ENCODE measurements at places on chromosomes 16 and 17.

DNA sequence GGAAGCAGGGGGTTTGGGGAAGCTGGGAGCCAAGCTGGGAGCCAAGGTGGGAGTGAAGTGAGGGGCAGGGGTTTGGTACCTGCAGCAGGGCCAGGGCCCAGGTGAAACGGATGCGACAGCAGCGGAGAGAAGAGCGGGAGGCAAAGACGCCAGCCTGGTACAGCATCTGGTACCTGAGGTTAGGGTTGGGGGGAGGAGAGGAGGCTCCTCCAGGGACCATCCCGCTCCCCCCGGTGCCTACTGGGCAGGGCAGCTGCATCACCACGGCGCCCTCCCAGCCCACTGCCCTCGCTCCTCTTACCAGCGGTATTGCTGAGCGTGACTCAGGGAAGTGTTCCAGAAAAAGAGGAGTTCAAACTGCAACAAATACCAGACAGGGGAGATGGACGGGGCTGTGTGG, 9.8 kb downstream of the CLN3 start:
- DNase-seq = no peak

GRCh38 chr17:35773679-35774425, 13.2 kb downstream of the C17orf50 start:
- no peak for DNase-seq

DNA sequence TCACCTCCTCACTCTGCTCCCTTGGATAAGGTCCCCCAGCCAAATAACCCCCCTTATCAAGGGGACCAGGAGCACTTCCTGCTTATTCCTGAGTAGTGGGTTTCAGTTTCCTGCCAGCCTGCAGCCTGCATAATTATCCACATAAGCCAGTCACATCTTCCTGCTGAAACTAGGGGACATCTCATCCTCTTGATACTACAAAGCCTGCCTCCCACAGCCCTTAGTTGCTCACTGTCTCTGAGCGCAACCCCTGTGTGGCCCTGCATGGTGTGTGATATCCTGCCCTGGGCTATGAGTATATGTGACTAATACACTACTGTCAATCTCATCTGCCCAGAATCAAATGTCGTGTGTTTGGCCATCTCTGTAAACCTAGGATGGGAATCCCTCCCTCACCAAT, 8.0 kb upstream of the XYLT2 start:
- no peak for DNase-seq

DNA sequence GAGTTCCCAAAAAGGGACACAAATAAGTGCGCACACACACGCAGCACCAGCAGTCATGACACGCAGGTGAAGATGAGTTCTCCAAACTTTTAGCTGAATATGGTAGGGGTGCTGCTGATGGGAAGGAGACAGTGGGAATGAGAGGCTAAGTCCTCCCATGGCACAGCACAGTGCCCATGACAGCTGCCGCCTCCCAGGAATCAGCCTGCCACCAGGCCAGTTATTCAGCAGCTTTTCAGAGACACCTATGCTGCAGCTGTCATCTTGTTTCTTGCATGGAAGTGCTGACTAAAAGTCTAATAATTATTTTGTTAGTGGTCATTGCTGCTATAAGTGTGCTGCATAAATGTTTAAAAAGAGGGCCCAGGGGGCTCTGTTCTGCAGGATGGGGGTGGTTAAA, 12.2 kb downstream of the WFIKKN2 start:
- DNase-seq = no peak

DNA sequence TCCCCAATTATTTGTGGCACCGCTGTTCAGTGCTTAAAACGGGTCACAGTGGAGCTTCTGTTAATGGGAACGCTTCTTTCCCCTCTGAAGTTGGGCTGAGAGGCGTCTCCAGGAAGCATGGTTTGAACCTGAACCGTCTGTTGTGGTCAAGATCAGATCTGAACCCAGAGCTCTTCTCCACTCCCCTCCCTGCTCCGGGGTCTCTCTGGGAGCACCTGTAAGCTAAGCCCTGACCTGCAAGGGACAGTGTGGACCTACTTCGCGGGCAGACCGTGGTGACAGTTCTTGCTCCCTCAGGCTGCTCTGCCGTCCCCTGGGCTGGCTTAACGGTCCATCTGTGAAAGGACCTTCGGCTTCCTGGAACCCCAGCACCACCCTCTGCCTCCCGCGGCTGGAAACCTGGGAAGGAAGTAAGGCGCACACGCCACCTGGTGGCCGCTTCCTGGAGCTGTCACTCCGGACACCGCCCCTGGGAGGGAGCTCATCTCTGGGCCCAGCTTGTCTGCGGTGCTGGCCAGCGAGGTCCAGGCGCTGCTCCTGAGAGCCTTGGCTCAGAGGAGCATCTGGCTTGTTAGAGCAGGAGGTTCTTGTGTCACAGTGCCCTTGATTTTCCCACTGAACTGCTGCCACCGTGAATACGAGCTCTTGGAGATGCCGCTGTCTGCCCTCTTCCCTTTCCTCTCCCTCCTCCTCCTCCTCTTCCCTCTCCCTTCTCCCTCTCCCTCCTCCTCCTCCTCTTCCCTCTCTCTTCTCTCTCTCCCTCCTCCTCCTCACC, 518.5 kb upstream of the EEF2KMT start:
- peak; percentile 6 for DNase-seq

DNA sequence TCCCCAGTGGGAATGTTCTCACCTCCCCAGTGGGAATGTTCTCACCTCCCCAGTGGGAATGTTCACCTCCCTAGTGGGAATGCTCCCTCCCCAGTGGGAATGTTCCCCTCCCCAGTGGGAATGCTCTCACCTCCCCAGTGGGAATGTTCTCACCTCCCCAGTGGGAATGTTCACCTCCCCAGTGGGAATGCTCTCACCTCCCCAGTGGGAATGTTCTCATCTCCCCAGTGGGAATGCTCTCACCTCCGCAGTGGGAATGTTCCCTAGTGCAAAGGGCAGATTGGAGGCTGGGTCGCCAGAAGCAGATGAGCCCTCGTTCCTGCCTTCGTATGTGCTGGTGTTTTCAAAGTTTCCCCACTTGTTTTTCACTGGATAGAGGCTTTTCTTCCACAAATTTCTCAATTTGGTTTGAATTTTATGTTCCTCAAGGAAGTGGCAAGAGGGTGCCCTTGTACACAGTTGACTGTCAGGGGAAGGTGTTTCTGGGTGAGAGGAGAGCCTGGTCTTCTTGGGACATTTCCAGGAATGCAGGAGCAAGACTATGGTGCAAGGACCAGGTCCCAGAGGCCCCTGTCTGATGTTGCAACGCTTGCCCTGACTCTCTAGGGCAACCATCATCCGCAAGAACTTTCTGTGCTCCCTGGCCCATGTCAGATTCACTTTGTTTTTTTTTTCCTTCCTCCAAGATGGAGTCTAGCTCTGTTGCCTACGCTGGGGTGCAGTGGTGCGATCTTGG, 34.0 kb downstream of the TRARG1 start:
- no peak for DNase-seq

GRCh38 chr16:87288753-87289362, 28.3 kb downstream of the C16orf95 start:
- DNase-seq = no peak

DNA sequence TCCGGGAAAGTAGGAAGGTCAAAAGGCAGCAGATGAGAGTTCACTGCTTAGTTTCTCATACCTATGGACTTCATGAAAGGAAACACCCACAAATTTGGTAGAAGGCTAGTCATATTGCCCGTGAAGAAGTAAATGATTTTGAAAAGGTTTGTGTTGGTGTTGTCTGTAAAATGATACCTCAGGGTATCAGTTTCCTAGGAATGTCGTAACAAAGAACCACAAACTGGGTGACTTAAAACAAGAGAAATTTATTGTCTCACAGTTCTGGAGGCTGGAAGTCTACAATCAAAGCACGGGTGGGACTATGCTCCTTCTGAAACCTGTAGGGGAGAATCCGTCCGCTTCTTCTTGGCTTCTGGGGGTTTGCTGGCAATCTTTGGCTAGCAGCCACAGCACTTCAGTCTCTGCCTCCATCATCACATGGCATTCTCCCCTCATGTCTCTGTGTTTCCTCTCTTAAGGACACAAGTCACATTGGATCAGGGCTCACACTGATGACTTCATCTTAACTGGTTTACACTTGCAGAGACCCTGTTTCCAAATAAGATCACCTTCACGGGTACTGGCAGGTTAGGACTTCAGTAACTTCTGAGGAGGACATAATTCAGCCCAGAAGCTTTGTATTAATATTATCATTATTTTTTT, 2.0 kb upstream of the NAE1 start:
- no peak for DNase-seq

DNA sequence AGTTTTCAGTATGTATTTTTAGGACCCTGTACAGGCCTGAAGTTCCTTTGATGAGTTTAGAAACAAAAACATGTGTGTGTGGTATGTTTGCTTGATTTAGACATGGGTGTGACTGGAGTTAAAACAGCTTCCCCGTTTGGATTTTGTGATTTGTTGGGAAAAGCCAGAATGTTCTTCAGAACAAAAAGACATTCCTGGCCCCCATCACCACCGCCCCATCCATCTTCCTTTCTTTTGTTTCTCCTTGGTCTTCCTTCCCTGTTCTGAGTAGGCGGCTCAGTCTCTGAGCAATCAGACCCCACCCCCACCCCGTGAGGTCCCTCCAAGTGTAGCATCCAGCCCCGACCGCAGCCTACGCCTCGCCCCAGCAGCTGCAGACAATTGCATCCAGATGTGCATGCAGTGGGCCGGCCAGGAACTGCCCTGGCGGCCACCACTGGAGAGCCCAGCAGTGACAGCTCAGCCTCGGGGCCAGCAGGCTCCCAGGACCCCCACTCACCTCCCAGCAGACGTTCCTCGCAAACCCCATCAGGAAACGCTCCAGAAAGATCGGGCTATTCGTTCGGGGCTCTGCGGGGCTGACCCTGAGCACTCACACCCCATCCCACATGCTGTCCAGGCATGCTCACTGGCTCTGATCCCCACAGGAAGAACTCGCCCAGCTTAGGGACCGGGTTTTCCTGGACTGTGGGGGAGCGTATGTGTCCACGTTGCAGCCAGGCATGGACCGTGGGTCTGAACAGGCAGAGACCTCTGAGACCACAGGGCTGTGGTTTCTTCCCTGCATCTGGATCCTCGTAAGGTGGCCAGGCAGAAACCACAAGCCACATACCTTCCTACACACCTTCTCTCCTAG, 99.8 kb upstream of the CDH5 start:
- no peak for DNase-seq

GRCh38 chr17:71511266-71511995, 609.4 kb upstream of the SOX9 start:
- DNase-seq = no peak

- DNase-seq = no peak
Observed at GRCh38 chr16:86245895-86246294, 264.4 kb upstream of the FOXF1 start.

DNA sequence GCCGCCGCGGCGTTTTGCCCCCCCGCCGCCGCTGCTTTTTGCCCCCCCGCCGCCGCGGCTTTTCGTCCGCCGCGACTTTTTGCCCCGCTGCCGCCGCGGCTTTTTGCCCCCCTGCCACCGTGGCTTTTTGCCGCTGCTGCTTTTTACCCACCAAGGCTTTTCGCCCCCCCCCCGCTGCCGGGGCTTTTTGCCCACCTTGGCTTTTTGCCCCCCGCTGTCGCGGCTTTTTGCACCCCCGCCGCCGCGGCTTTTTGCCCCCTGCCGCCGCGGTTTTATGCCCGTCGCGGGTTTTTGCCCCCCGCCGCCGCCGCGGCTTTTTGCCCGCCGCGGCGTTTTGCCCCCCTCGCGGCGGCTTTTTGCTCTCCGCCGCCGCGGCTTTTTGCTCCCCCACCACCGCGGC, 1343.0 kb downstream of the TP53TG3F start:
- DNase-seq = no peak

- DNase-seq = no peak
Observed at GRCh38 chr16:77327717-77328116, 107.1 kb downstream of the ADAMTS18 start.

DNA sequence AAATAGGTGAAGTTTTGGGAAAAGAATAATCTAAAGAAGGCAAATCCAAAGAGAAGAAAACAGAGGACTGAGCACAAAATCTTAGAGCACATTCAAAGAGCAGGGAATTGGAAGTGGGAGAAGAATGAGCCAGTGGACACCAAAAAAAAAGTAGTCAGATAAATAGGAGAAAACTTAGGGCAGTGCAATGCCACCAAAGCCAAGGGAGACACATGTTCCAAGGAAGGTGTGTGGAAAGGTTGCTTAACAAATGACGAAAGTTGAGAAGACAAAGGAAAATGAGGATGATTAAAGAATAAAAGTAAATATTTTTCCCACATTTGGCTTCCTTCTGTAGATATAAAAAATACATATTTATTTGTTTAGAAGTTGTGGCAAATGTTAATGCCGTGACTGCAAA, 237.6 kb downstream of the TANC2 start:
- no peak for DNase-seq

DNA sequence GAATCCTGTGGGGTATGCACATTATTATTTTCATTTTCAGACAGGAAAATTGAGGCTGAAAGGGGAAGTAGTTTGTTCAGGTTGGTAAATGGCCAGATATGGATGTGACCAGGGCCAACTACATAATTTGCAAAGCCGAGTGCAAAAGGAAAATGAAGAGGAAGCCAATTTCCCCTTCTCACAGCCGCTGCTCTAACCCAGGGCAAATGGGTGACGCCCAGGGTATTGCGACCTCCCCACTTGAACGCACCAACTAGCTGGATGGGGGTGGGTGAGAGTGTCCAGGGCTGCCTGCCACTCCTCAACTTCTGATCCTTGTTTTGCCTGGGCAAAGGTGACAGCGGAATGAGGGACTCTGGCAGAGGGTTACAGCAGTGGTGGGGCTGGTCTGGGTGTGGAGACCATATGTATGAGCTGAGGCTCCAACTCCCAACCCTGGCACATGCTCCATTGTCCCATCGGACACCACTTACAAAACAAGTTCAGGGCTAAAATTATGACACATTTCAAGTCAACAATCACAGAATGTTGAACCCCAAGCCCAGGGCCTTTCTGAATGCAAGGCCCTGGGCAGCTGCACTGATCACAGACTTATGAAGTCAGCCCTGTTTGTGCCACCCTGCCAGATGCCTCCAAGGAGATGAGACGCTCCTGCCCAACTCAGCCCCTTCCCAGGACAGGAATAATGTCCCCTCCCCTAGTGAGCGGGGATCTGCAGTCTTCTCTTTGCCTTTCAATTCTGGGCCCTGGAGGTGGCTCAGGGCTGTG, 1.7 kb downstream of the ANKRD40CL start:
- no peak for DNase-seq

GRCh38 chr16:50154420-50154950, 1.4 kb downstream of the TENT4B start:
- DNase-seq = no peak

DNA sequence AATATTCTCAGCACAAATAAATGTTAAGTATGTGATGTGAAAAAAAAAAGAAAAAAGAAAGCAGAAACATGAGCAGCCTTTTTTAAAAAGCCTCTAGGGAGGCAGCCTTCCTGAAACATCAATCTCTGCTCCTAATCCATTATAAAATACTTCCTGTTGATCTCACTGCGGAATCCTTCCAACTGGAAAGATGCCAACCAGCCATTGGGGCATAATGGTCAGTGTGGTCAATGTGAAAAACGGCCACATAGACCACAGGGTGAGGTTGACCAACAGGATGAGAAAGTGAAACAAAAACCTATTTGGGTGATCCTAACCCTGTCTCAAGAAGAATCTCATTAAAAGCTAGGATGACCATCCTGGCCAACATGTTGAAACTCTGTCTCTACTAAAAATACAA, 26.1 kb upstream of the ABCA8 start:
- DNase-seq = peak; percentile 44

GRCh38 chr16:87860553-87861299, 8.6 kb downstream of the SLC7A5 start:
- DNase-seq = no peak

All from NCI-H748 treated with DMSO at 0.1 percent for 48 hours (cell line).